Activated T-helper 2 cell treated with anti-CD3 and anti-CD28 coated beads, Interferon-gamma antibody, Interleukin-2, Interleukin-4, amounts not matched to agents 10 μg/mL and 5 μg/mL and 100 μg/mL, durations not matched to agents 14 hours and 24 hours and 36 hours (primary cell): ENCODE measurements at places on chromosomes 2 and 18. TPM values are rescaled to one million over a fixed set of nuclear protein-coding genes. Genes with fewer than 3 reads are reported as not detected.

The IGFBP5 gene
- not detected in 2 replicates for total RNA-seq

The ALPI gene
- total RNA-seq: not detected in 2 replicates

The TRABD2A gene
- total RNA-seq: 67.9 and 71.2 TPM in 2 replicates

The MROH2A gene
- not detected in 2 replicates for total RNA-seq

The AFF3 gene
- 1.4 and 1.7 TPM in 2 replicates for total RNA-seq

The PCARE gene
- not detected in 2 replicates for total RNA-seq

The CAPN13 gene
- not detected in 2 replicates for total RNA-seq

The PTH2R gene
- total RNA-seq: 0.07 and 0.14 TPM in 2 replicates

The CCDC88A gene
- total RNA-seq: 19.0 and 19.8 TPM in 2 replicates

The SP9 gene
- total RNA-seq: not detected in 2 replicates
